ENCODE measurements at places on chromosomes 12 and 14. TPM values are rescaled to one million over a fixed set of nuclear protein-coding genes. Genes with fewer than 3 reads are reported as not detected.
A peak's percentile ranks its signal among the peaks of the same experiment; 100 is the strongest.

The KLRC3 gene
- total RNA-seq, result not detected

The GCH1 gene
- 33.4 TPM for total RNA-seq

The TNFAIP2 gene
- 17.8 TPM for total RNA-seq

The MYO1A gene
- 1.6 TPM for total RNA-seq

The LALBA gene
- not detected for total RNA-seq

The ADGRD1 gene
- total RNA-seq, result 6.6 TPM

GRCh38 chr12:100545092-100545491, 28.4 kb upstream of the GAS2L3 start:
- H3K27ac ChIP-seq, result no peak overlapping the region
- no peaks in the 10 kb centered on the region for H3K4me1 ChIP-seq
- no peak overlapping the region for H3K4me3 ChIP-seq
- H3K27me3 ChIP-seq, result no peaks in the 10 kb centered on the region
- no peak for DNase-seq

- H3K4me3 ChIP-seq, result no peak overlapping the region
- no peaks in the 10 kb centered on the region for H3K27me3 ChIP-seq
- H3K4me1 ChIP-seq, result peaks cover 32% of the 10 kb centered on the region
Observed at GRCh38 chr12:128818065-128819022, 5.4 kb downstream of the SLC15A4 start.

DNA sequence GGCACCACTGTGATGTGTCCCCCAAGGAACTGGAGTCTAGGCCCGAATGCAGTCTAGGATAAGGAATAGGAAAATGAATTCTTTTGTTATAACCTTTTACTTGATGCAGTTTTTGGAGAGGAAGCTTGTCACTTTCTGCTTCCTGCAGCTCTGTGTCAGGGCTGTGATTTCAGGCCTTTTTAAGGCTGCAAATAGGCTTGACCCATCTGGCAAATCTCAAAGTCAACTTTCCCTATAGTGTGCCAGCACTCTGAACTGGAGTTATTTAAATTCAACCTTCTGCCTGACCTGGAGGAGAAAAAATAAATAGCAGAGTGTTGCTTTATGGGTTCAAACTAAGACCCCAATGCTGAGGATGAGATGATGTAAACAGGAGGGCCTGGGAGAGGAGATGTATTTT, 51.8 kb upstream of the CEP83 start:
- no peaks in the 10 kb centered on the region for H3K4me1 ChIP-seq
- no peaks in the 10 kb centered on the region for H3K36me3 ChIP-seq
- H3K27ac ChIP-seq, result no peak overlapping the region
- DNase-seq, result no peak
- no peak overlapping the region for H3K4me3 ChIP-seq

DNA sequence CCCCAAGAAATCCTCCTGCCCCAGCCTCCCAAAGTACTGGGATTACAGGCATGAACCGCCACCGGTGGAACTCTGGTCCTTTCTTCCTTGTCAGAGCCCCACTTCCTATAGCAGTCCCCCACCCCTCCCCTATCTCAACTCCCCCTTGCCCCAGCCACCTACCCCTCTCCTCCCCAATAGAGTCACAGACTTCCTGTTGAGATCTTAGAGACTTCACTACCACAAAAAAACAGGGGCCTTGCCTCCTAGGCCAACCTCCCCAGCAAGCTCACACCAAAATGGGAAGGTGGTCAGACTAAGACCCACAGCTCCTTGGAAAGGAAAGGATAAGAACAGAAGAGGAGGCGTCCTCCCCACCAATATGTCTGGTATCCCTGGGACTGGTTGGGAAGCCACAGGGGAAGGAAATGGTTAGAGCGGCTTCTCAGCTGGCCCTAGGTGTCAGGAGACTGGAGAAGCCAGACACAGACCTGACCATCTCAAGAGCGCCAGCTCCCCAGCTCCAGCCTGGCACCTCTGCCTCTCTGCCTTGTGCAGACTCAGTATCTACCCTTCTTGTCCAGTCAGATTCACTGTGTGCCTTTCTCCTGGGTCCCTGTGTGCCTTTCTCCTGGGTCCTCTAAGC, 8.5 kb downstream of the ITGB7 start:
- peaks cover 54% of the 10 kb centered on the region for H3K27me3 ChIP-seq
- no peak overlapping the region for H3K4me3 ChIP-seq
- no peak for DNase-seq
- no peaks in the 10 kb centered on the region for H3K4me1 ChIP-seq
- no peak overlapping the region for H3K27ac ChIP-seq

- H3K4me3 ChIP-seq, result no peak overlapping the region
- H3K27ac ChIP-seq, result no peak overlapping the region
- peaks cover 28% of the 10 kb centered on the region for H3K27me3 ChIP-seq
Observed at GRCh38 chr14:92489394-92490238, 24.0 kb upstream of the RIN3 start.

DNA sequence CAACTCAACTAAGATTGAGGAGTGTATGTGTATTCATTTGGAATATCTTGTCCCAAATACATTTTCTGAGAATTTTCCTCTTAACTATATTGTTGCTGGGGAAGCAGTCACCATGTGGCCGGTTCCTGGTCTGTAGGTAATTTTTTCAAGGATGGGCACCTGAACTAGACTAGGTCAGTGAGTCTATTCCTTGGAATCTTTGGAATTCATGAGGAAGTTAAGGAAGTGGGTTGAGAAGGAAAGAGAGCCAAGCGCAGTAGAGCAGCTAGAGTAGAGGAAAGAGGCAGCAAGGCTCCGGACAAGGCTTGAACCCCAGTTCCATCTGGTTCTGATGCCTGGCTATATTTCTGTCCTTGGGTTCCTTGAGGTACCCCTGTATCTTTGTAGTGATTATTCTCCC, 183.7 kb downstream of the DACT1 start:
- no peaks in the 10 kb centered on the region for H3K36me3 ChIP-seq
- no peak for DNase-seq
- no peaks in the 10 kb centered on the region for H3K4me1 ChIP-seq
- H3K27me3 ChIP-seq, result no peaks in the 10 kb centered on the region

DNA sequence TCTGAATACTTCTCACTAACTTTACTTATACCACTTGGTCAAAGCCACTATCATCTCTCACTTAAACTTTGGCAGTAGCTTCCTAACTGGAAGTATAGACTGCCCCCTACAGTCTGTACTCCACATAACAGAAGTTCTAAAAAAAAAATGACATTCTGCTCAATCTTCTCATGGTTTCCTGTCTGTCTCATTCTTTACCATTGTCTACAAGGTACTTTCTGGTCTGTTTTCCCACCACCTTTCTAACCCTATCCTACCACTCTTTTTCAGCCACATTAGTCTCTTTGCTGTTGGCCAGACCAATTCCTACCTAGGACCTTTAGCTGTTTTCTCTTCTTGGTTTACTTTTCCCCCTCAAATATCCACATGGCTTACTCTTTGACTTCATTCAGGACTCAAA, 14.7 kb downstream of the CPSF6 start:
- no peak for DNase-seq
- no peak overlapping the region for H3K4me3 ChIP-seq
- peak overlapping the region; percentile 22 for H3K27ac ChIP-seq
- H3K36me3 ChIP-seq, result peaks cover 21% of the 10 kb centered on the region

- no peaks in the 10 kb centered on the region for H3K36me3 ChIP-seq
- H3K4me3 ChIP-seq, result no peak overlapping the region
Observed at GRCh38 chr12:70197345-70197744, 45.9 kb upstream of the CNOT2 start.

- no peaks in the 10 kb centered on the region for H3K27me3 ChIP-seq
- no peaks in the 10 kb centered on the region for H3K36me3 ChIP-seq
- no peak for DNase-seq
- peaks cover 7% of the 10 kb centered on the region for H3K4me1 ChIP-seq
- H3K4me3 ChIP-seq, result no peak overlapping the region
Observed at GRCh38 chr14:22314183-22314820, 274.7 kb downstream of the DAD1 start.

Data from progenitor cell of endocrine pancreas (in vitro differentiated cells).